ENCODE measurements at places on chromosomes 11 and 22. TPM values are rescaled to one million over a fixed set of nuclear protein-coding genes. Genes with fewer than 3 reads are reported as not detected.

The TBC1D22A gene
- total RNA-seq, result 18.6 TPM

The ARHGAP8 gene
- under 0.01 TPM for total RNA-seq

The WNT7B gene
- total RNA-seq, result 5.2 TPM

The FOLR2 gene
- total RNA-seq, result not detected

The PLA2G3 gene
- total RNA-seq, result 0.22 TPM

The OR2AG2 gene
- total RNA-seq, result 1.6 TPM

The NLRP14 gene
- not detected for total RNA-seq

The MAML2 gene
- total RNA-seq, result 19.5 TPM

The PGA3 gene
- 1.1 TPM for total RNA-seq

The LINC01488 gene
- not detected for total RNA-seq

The ACTN3 gene
- not detected for total RNA-seq

The NPTXR gene
- total RNA-seq, result 2.4 TPM

The FXYD2 gene
- total RNA-seq, result 0.22 TPM
